Activated CD4-positive, alpha-beta T cell treated with anti-CD3 and anti-CD28 coated beads, Interleukin-2, amount 50 U/mL, for 24 hours (primary cell): ENCODE measurements at places on chromosomes 5 and 9.

DNA sequence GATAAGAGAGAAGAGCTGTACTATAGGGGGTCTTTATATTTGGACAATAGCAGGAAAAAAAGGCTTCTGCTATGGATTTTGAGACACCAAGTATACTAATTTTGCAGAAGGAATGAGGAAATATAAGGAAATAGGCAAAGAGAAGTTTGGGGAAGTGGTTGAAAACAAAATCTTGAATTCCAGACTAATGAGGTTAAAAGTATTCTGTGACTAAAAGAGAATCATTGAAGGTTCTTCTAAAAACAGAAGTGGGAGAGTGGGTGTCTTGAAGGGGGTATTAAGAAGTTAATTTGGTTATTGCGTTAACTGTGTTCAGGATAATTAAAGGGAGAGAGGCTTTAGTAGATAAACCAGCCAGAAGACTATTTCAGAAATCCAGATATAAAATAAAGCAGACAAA lies 148.7 kb downstream of the RFK start:
- DNase-seq, result no peak

GRCh38 chr5:10272053-10272874 lies 22.2 kb downstream of the CCT5 start:
- DNase-seq, result no peak

- DNase-seq, result no peak
These were observed 133.5 kb upstream of the LPCAT1 start for GRCh38 chr5:1657161-1657741.

DNA sequence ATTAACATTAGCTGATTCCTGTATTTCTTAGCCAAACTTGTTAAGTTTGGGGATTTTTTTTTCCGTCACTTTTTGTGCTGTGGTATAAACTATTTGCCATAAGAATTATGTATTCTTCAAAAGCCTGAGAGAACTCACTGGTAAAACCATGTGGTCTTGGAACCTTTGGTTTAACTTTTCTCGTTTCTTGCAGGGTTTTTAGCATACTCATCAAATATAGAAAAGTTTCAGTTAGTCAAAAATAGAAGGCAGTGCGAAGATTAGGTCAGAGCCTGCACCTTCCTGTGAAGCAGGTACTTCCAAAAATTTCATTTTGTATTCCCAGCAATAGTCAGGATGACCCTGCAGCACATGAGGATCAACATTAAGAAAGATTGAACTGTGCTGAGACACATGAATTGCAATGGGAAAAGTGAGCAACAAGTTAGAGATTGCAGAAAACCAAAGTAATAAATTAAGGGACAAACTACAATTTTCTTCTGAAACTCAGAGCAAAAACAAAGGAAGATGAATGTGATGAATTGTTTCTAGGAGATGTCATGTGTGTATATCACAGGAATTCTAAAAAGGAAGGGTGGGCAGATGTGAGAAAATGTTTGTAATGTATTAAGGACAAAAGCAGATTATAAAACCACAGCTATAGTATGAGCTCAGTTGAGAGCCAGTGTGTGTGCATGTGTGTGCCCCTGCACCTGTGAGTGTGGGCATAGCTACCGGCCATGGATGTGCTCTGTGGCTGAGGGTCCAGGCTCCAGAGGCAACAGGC lies 102.2 kb downstream of the ANGPTL2 start:
- DNase-seq, result no peak

GRCh38 chr5:120405923-120406322 lies 58.2 kb upstream of the PRR16 start:
- DNase-seq, result no peak

GRCh38 chr5:180960209-180960608 lies 28.4 kb upstream of the BTNL3 start:
- no peak for DNase-seq
